CD8-positive, alpha-beta memory T cell (primary cell): ENCODE measurements at places on chromosomes 5 and 9. TPM values are rescaled to one million over a fixed set of nuclear protein-coding genes. Genes with fewer than 3 reads are reported as not detected.

DNA sequence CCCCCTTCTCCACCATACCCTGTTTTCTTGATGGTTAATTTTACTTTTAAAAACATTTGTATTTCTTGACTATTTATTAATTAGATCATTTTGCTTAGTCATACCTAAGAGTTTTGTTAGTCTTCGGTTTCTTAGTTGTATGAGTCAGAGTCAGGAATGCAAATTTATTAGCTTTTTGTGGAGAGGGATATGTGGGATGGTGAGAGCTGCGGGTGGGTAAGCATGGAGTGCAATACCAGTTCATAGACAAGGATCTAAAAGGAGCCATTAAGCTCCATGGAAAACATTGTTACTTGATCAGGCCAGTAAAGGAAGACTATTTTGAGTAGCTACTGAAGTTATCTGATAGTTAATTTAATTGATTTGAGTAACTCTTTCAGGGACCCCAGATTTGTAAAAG lies 77.5 kb downstream of the ZSWIM6 start:
- no peak for DNase-seq

- DNase-seq, result no peak
Measured at GRCh38 chr5:107887166-107887943, 216.6 kb upstream of the EFNA5 start.

GRCh38 chr9:35758475-35759050 lies 4.5 kb upstream of the MSMP start:
- no peak for DNase-seq

The CREB3 gene
- 38.0 TPM for total RNA-seq
